ENCODE measurements at places on chromosomes 11 and 22.
A peak's percentile ranks its signal among the peaks of the same experiment; 100 is the strongest.

DNA sequence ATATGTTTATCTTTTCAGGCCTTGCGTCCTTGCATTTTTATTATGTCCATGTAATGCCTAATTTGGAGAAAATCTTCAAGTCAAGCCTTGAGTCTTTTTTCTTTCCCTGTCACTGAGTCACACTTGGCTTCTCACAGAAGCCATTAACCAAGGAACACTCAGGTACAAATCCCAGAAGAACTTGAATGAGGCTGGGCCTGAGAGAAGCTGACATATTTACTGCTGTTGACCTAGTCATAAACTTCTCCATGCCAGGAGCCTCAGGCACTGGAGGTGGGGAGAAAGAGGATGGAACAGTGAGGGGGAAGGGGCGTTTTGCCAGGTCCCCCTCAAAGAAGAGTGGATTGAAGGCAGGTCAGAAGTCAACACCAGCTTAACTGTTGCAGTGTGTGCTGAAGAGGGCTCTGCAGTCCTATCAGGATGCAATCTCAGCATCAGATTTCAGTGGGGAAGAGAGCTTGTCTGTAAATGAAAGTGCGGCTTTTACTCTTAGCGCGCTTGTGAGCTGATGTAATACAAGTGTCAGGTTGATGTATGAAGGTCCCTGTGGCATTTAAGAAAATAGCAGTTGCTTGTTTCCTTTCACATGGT, 526.0 kb downstream of the ETS1 start:
- DNase-seq: no peak

DNA sequence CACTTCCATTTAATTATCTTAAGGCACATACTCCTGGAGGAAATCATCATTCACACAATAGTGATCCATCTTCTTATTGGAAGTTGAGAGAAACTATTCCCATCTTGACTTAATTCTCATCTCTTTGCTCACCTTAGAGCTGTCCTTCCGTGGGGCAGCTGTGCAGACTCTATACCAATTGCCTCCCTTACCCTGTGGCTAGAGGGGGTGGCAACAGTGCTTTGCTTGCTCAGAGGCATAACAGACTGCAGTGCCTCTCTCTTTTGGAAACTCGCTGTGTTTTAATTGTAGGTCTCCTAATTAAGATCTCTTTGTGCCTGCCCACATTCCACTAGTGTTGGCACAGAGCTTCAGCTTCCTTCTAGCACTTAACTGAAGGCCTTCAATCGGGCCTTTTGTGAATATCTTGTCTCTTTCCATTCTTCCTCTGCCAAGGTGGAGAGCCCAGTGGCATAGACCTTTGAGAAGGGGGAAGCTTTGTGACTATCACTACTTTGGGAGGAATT, 5.5 kb downstream of the KMT2A start:
- no peak for DNase-seq

- no peak for DNase-seq
These were observed 75.3 kb downstream of the MED15 start for GRCh38 chr22:20582520-20583361.

DNA sequence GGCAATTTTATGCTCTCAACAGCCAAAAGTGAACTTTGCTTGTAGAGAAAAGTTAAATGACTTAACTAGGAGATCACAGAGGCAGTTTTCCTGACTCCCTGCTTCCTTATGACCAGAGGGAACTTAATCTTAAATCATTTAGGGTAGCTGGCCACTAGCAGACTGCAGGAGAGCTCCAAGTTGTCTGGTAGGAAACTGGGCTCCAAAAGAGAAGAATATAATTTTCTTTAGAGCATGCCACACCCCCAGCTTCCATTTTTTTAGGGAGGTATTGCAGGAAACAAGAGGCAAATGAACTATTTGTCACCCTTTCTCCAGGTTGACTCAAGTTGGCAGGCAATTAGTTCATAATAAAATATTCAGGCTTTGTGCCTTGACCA, 2.6 kb downstream of the METTL15 start:
- DNase-seq: no peak

DNA sequence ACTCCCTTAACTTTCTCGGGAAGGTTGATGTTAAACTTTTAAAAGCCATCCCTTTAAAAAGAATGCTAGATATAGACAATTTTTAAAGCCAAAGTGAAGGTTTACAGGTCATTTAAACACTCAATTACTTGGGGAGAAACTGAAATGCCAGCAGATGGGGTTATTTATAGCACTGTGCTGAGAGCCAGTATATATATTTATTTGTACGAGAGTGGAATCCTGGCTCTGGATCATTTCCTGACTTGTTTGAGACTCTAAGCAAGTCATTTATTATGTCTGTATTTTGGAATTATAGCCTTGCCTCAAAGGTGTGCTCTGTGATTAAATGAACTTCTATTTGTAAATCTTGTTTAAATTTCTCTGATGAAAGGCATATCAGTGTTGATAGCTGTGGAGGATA, 6.8 kb upstream of the ZBED5 start:
- no peak for DNase-seq

DNA sequence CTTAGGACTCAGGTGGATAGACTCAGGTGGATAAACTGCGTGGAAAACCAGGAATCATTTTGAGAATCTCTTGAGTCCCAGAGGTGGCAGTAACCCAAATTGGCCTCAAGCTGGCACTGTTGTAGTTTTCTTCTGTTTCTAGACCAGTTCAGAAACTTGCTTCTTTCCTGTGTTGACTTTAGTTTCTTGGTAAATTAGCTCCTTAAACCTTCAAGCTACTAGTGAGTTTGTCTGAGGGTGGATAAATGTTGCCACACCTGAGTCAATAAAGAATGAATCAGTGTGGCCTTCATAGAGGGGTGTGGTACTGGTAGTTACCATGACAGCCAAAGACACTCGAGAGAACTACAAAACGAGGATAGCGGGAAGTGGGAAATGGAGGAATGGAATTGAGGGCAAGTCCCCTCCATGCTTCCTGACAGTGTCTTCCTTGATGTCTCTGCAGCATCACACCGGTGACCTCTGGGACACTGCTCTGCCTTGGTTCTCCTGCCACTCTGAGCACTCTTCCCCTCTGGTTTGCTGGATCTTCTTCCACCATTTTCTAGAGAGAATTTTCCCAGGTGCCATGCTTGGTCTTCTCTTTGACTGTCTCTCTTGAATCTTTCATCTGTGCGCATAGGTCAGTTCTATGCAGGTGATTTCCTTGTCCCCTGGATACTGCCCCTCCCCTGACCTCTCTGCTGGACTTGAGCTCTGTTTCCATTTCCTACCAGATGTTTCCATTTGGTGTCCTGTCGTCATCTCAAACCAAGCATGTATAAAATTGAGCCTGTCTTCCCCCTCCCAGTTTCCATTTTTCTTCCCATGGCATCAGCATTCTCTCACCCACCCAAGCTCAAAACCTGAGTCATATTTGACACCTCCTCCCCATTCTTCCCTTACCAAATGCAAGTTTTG, 7.2 kb downstream of the POLD4 start:
- DNase-seq: peak; percentile 40

DNA sequence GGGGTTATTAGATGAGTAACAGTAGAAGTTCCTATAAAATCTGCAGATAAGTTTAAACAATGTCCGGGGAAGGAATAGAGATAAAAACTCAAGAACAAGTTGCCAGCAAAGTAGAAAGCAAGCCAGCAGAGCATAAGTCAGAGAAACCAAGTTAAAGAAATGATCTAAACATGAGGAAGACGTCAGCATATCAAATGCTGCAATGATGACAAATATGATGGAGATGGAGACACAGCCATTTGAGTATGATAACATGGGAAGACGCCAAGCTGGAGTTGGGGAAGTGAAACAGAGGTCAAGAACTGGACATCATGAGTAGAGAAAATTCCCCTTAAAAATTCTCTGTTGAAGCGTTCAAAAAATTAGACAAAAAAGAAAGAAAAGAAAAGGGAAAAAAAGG, 571.5 kb downstream of the CNTN5 start:
- no peak for DNase-seq

- peak; percentile 66 for DNase-seq
These were observed at the start of gene HSPA8 for GRCh38 chr11:123061403-123062157. TSS of gene HSPA8 (minus strand) at chr11:123062136. CDS start at chr11:123061324, 812 bp downstream.

GRCh38 chr11:69667619-69668604, 7.2 kb downstream of the LTO1 start:
- no peak for DNase-seq

- DNase-seq: no peak
These were observed 89.1 kb downstream of the CELSR1 start for GRCh38 chr22:46448333-46448732.

DNA sequence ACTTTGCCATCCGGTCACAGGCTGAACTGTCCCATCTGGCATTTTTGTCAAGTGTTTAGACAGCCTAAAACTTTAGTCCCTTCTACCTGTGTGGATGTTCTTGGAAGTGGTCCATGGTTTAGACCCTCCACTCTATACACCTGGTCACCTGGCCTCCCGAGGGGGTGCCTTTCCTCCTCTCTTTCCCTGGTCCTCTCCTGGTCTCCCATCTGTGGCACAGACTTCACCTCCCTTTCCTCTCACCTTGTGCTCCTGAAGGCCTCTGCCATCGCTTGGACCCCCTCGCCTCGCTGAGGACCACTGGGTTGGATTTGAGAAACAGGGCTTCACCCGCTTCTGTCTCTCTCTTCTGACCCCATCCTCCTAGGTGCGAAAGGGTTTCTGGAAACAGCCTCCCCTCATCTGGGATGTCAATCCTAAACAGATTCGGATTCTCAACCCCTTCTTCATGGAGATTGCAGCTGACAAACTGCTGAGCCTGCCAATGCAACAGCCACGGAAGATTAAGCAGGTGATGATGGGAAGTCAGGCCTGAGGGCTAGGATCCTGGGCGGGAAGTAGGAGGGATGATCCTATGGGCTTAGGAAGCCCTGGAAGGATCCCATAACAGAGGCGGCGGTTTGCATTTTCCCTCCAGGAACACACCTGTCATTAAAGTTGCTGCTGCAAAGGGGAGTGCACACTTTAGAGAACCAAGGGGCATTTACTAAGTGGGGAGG, 53.6 kb downstream of the ST3GAL4 start:
- no peak for DNase-seq

- DNase-seq: no peak
These were observed 5.1 kb upstream of the TP53AIP1 start for GRCh38 chr11:128947773-128948172.

DNA sequence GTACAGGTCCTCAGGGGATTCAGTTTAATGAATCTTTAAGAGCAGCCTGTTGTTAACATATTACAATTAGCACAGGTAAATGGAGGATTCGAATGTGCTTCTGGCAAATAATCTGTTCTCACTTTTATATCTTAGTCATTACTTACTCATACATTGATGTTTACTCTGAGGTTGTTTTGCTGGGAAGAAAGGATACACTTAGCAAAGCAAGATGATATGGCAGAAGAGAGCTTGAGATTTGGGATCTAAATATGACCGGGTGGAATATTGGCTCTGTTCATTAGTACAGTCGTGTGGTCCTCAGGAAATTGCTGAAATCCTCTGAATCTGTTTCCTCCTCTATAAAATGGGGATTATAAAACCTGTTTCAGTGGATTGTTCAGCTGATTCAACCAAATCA, 59.7 kb downstream of the SPON1 start:
- DNase-seq: no peak

GRCh38 chr11:73940801-73941570, 9.8 kb upstream of the DNAJB13 start:
- no peak for DNase-seq

GRCh38 chr11:121711939-121712338, 259.2 kb upstream of the SORL1-AS1 start:
- no peak for DNase-seq

DNA sequence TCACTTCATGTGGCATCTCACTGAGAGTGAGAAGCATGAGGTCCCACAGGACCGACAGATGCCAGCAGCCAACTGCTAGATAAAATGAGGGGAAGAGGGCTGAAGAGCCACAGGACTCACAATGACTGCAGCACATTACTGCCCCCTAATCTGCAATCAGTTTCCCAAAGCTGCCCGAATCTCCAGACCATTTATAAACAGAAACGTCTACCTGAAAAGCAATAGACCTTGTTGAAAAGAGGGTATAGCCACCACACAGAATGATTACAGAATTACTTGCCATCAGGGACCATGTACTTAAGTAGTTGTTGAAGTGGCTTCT, 12.4 kb upstream of the TEF start:
- DNase-seq: no peak

GRCh38 chr11:134572741-134573675, 161.0 kb upstream of the B3GAT1 start:
- DNase-seq: no peak

GRCh38 chr22:19909350-19910179, 32.0 kb upstream of the COMT start:
- DNase-seq: peak; percentile 94

DNA sequence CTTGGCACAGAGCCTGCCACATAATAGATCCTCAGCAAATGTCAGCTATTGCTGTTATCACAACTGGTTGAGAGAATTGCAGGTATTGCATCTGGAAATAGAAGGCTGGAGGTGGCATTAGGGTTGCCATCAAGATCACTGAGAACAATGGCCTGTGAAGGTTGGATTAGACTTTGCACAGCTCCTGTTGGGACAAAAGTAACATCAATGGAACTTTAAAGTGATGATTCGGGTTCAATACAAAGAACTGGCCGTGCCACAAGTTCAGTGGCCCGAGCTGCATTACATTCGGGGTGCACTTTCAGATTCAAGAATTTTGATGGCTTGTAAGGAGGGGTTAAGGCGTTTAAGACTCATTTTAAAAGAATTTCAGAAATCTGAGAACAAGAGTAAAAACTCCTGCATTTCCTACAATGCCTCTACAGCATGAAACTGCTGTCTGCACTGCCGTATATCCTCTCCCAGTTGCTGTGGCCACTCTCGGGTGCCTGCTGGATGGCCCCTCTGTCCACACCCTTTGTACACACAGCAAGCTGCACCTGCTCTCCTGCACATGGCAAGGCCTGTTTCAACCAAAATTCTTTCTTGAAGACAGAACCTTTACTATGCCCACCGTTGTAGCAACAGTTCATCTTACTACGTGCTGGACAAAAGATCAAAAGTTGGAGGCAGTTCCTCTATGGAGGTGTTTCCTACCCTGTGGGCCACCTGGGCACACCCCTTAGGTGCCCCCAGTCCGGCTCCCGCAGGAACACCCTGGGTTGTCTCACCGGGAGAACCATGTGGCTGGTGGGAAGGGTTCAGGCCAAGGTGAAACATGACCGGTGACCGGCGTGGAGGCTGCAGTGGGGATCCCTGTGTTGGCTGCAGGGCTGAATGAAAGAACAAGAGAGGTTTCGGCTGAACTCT, 17.5 kb upstream of the SHANK2 start:
- DNase-seq: no peak

DNA sequence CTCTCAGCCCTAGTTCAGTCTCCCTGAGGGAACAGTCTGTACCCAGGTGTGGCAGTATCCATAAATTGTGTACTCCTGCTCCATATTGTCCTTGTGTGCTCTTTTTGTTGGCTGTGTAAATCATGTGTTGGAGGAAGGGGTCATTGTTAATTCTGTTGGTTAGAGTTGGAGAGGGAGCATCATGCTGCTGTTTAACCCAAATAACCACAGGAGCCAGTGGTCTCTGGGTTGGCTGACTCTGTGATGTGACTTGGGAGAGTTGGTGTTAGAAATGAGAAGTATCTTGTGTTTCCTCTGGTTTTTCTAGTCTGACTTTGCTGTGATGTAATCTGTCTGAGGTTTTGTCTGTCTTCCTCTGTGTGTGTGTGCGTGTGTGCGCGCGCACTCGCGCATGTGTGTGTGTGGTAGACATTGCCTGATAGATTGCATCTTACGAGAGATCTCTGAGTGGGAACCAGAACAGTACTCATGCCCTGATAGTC, 30.5 kb downstream of the CTNND1 start:
- DNase-seq: peak; percentile 94

- no peak for DNase-seq
These were observed 1.9 kb downstream of the RBFOX2 start for GRCh38 chr22:36026741-36027140.

Data from CD4-positive, alpha-beta T cell treated with Interleukin-17A for 4 hours (primary cell).